ENCODE measurements at places on chromosomes 13 and 19. TPM values are rescaled to one million over a fixed set of nuclear protein-coding genes. Genes with fewer than 3 reads are reported as not detected.
A peak's percentile ranks its signal among the peaks of the same experiment; 100 is the strongest.

The TBC1D17 gene
- total RNA-seq: 6.8 TPM

GRCh38 chr13:19959141-19959830, 759 bp downstream of the ZMYM2 start:
- peak; percentile 15 for DNase-seq

The ZNF610 gene
- total RNA-seq: 1.1 TPM

- DNase-seq: no peak
Observed at GRCh38 chr13:23724196-23724970, 154.2 kb downstream of the TNFRSF19 start.

The SPRED3 gene
- total RNA-seq: 1.4 TPM

DNA sequence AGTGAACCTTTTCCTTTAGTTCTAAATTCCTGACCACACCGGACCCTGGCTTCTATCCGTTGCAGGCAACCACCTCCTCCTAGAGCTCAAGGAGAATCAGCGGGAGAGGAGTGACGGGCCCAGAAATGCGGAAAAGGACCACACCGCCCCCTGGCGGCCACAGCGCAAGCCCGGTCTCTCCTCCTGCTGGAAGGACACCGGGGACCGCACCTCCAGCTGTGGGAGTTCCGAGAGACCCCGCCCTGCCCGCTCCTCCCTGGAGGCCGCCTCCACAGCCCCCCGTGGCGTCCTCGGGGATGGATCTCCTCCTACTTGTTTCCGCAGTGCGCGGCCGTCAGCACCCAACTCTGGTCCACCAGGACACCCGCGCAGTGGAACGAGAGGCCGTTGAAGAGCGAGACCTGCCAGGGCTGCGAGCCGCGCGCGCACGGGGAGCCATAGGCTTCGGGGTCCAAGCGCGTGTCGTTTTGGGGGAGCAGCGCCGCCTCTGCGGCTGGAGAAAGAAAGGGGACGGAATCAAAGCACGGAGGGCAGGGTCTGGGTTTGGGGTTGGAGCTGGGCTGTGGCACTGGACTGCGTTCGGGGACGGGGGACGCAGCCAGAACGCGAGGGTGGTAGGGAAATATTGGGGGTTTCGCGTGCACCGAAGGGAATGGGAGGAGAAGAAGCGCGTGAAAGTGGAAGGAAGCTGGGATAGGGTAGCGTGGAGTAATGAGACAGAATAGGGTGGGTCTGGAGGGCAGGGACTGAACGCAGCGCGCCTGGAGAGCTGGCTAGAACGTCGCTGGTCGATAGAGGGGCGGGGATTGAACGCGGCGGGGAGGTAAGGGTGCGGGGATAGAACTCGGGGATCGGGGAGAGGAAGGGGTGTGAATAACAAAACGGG, 2.5 kb downstream of the KLK10 start:
- DNase-seq: peak; percentile 70

- no peak for DNase-seq
Observed at GRCh38 chr13:95749545-95749944, 72.6 kb downstream of the DNAJC3 start.

DNA sequence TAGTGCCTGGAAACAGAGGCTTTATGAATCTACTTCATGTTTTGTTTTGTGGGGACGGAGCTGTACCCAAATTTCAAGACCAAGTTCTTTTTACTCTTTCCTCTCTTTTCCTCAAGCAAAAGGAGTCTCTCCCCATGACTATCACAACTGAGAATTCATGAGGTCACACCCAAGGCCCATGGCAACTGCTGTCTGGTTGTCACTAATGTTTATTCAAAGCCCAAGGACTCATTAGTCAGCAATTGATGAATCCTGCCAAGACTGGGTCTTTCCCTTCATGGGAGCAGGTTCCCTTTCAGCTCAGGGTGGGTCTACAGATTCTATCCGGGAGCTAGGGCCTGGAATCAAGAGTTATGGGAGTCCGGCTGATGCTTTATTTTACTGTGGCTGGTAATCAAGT, 441.5 kb upstream of the PCDH20 start:
- no peak for DNase-seq

- no peak for DNase-seq
Observed at GRCh38 chr13:27176470-27177410, 5.1 kb upstream of the USP12 start.

The TNNT1 gene
- 334 TPM for total RNA-seq

- DNase-seq: peak; percentile 15
Observed at GRCh38 chr13:42333613-42334328, 61.8 kb downstream of the AKAP11 start.

The ZNF836 gene
- 8.4 TPM for total RNA-seq

The PDX1 gene
- total RNA-seq: not detected

GRCh38 chr13:72462166-72462565, 265.3 kb downstream of the MZT1 start:
- DNase-seq: no peak

- DNase-seq: no peak
Observed at GRCh38 chr13:110536006-110536693, 25.4 kb downstream of the RAB20 start.

The SPACA4 gene
- not detected for total RNA-seq

The ZNF285 gene
- total RNA-seq: 0.31 TPM

DNA sequence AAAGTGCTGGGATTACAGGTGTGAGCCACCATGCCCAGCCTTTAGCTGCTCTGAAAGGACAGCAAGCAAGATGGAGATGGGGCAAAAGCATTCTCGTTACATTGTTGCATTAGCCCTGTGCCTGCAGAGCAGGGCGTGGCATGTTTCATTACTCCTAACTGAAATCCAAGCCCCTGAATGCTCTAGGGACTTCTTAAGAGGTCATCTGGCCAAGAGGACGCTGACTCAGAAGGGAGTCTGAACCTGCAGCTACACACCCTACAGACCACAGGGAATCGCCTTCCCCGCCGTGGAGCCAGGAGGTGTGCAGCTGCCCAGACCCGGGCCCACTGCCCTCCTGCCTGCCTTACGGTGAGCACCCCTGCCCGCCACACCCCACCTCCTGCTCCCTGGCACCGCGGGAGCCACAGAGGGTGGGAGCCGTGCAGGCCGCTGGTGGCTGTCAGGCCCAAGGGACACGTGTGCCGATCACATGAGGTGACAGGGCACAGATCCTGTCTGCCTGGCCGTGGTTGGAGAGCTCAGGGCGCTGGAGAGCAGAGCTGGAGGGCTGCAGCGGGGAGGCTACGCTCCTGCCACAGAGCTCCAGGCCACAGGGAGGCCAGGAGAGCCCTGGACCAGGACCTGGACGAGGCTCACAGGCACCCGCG, 27.2 kb downstream of the ADPRHL1 start:
- DNase-seq: no peak

GRCh38 chr13:29594710-29595379, 643 bp downstream of the SLC7A1 start:
- peak; percentile 19 for DNase-seq

GRCh38 chr19:46862974-46863632, 2.3 kb downstream of the ARHGAP35 start:
- DNase-seq: no peak

The SIGLEC9 gene
- total RNA-seq: not detected

GRCh38 chr19:54191011-54191810, at the start of gene TSEN34:
Gene TSEN34, plus strand, starts transcription at chr19:54191308. Its CDS starts 57 bp downstream, at chr19:54191365.
- no peak for DNase-seq

- peak; percentile 74 for DNase-seq
Observed at GRCh38 chr13:50529154-50529882, 314.2 kb downstream of the DLEU7 start.

DNA sequence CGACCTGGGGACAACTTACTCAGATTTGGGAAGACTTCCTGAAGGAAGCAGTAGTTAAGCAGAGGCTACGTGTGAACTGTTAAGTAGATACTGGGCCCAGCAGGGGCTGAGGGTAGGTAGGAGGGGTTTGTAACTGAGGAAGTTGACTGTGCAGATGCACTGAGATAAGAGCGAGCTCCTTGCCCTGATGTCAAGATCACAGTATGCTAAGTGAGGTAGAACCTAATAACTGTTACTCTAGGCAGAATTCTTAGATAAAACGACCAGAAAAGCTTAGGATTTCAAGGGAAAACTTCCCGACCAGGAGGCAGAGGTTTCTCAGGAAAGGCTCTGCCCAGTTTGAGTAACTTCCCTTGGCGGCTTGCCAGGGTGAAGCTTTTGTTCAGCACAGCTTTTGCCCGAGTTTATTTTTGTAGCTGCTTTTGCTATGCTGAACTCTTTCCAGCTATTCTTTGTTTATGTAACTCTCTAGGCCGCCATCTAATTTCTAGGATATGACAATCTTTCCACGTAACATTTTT, 632.1 kb downstream of the DIAPH3 start:
- peak; percentile 71 for DNase-seq

DNA sequence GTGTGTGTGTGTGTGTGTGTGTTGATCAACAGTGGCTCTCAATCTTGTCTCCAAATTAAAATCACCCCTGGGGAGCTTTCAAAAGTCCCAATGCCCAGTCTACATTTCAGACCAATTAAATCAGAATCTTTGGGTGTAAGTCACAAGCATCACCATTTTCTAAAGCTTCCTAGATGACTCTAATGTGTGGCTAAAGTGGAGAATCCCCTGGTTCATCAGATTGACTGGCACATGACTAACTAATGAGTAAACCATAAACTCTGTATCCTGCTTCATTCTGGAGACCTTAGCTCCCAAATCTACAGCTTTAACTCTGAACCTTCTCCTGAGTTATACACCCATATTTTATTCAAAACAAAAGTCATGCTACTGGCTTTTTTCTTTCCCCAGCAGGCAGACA, 131.3 kb downstream of the SUCLA2 start:
- DNase-seq: no peak

DNA sequence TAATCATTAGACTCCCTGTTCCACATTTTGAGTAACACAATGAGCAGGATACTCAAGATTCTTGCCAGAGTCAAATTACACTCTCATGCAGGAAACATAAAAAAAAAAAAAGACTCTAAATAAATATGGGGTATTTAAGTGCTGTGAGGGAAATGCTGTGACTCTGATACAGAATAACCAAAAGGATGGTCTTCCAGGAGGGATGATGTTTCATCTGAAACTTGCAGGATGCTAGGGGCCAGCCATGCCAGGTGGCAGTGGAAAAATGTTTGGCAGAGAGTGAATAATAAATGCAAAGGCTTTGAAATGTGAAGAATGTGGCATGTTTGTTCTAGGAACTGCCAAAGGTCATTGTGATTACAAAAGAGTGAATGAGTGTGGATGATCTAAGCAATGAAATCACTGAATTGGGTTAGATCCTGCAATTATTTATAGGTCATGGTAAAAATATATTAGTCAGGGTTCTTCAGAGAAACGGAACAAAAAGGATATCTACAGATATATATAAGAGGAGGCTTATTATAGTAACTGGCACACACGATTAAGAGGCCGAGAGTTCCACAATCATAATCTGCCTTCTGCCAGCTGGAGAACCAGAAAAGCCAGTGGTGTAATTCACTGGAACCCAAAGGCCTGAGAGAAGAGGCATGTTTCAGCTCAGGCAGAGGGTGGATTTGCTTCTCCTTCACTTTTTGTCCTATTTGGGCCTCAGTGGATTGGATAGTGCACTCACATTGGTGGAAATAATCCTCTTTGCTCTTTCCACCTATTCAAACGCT, 1832.8 kb upstream of the MIR17HG start:
- DNase-seq: peak; percentile 56
